Sigmoid colon (tissue), 7 donors: ENCODE measurements at places on chromosomes 2 and 18. TPM values are rescaled to one million over a fixed set of nuclear protein-coding genes. Genes with fewer than 3 reads are reported as not detected.

DNA sequence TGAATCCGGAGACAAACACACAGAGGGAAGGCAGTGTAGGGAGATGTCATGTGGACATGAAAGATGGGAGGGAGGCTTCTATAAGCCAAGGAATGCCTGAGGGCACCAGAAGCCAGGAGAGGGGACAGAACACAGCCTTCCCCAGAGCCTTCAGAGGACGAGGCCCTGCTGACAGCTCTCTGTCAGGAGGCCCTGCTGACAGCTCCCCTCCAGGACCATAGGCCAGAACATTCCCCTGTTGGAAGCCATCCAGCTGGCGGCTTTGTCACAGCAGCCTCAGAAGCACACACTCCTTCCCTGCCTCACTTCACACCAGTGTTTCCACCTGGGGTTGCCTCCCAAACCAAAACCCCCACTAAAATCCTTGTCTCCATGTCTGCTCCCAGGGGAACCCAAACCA lies 171.3 kb upstream of the ID2 start:
- no peak for DNase-seq
- H3K27ac ChIP-seq, result no peak overlapping the region
- H3K4me1 ChIP-seq, result no peaks in the 10 kb centered on the region
- no peaks in the 10 kb centered on the region for H3K27me3 ChIP-seq
- H3K4me3 ChIP-seq, result no peak overlapping the region
- no peaks in the 10 kb centered on the region for H3K36me3 ChIP-seq

DNA sequence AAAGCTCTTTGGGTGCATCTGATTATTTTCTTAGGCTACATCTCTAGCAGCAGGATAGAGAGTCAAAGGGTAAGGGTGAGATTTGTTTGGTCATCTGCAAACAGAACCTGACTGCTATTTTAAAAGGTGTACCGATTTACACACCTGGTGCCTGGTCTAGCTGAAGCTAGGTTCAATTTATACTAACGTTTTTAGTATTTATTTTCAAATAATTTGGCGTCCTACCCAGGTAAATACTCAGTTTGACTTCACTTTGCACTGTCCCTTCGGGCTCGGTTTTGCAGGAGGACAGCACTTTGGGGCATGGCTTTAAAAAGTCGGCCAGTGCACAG lies 683 bp downstream of the PTRHD1 start:
- H3K27ac ChIP-seq, result peak overlapping the region; percentile 97
- no peaks in the 10 kb centered on the region for H3K27me3 ChIP-seq
- no peak for DNase-seq
- H3K4me3 ChIP-seq, result peak overlapping the region; percentile 80
- no peaks in the 10 kb centered on the region for H3K36me3 ChIP-seq
- no peaks in the 10 kb centered on the region for H3K4me1 ChIP-seq

DNA sequence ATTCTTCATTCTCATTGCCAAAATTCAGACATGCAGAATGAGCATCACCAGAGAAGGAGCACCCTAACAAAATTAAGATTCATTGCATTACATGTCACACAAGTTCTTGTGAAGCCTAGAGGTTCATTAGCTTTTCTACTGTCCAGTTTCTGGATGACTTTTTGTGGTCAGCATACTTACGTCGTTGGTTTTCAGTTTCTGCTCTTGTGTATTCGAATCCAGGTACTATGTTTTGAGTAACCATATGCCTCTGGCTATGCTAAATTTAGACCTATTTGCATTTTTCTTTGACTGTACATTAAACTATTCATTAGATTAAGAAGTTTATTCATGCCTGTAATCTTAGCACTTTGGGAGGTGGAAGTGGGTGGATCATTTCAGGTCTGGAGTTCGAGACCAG lies 251.3 kb downstream of the PARD3B start:
- no peaks in the 10 kb centered on the region for H3K36me3 ChIP-seq
- H3K4me1 ChIP-seq, result peaks cover 7% of the 10 kb centered on the region
- DNase-seq, result no peak
- no peak overlapping the region for H3K4me3 ChIP-seq
- no peak overlapping the region for H3K27ac ChIP-seq

GRCh38 chr2:238239543-238239862 lies 335 bp downstream of the HES6 start:
- H3K4me1 ChIP-seq, result no peaks in the 10 kb centered on the region
- peak overlapping the region; percentile 81 for H3K27ac ChIP-seq
- no peaks in the 10 kb centered on the region for H3K36me3 ChIP-seq
- no peaks in the 10 kb centered on the region for H3K27me3 ChIP-seq
- DNase-seq, result peak; percentile 70

GRCh38 chr2:42105330-42106256 lies 57.8 kb downstream of the PKDCC start:
- no peak for DNase-seq
- H3K27ac ChIP-seq, result no peak overlapping the region
- H3K27me3 ChIP-seq, result no peaks in the 10 kb centered on the region
- H3K4me1 ChIP-seq, result peaks cover 30% of the 10 kb centered on the region
- H3K4me3 ChIP-seq, result no peak overlapping the region

Gene BARD1
- total RNA-seq, result 25.9 TPM

Gene NFATC1
- 11.4 TPM for total RNA-seq

Gene LYPD6B
- not detected for total RNA-seq
